Naive thymus-derived CD4-positive, alpha-beta T cell (primary cell): ENCODE measurements at places on chromosomes 7 and 10. TPM values are rescaled to one million over a fixed set of nuclear protein-coding genes. Genes with fewer than 3 reads are reported as not detected.

Gene GPR37
- not detected for total RNA-seq

Gene PWWP2B
- total RNA-seq, result 11.5 TPM

Gene TECTB
- total RNA-seq, result not detected

Gene ANKRD1
- not detected in 2 replicates for total RNA-seq

Gene WNT2
- not detected for total RNA-seq

Gene TUBB8
- not detected in 2 replicates for total RNA-seq

Gene SPAM1
- total RNA-seq, result not detected

Gene FAM237B
- total RNA-seq, result not detected

Gene GIMAP4
- 412 TPM for total RNA-seq

Gene ASB13
- 18.3 TPM for total RNA-seq

DNA sequence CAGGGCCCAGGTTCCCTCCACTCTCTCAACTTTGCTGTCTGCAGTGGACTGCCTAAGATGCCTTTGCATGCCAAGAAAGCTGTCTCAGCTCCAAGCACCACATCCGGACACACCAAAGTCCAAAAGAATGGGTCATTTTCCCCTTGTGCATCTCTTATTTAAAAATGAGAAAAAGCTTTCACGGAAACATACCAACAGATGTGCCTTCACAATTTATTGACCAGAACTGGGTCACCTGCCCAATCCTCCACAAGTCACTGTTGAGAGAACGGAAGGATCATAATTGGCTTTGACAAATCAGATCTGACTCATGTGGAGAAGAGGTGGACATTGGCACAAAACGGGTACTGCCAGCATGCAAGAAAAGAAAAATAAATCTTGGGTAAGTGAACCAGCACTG is 258.3 kb downstream of the SNX13 start:
- no peaks in the 10 kb centered on the region for H3K36me3 ChIP-seq
- no peak overlapping the region for H3K4me3 ChIP-seq
- H3K27ac ChIP-seq, result no peak overlapping the region

DNA sequence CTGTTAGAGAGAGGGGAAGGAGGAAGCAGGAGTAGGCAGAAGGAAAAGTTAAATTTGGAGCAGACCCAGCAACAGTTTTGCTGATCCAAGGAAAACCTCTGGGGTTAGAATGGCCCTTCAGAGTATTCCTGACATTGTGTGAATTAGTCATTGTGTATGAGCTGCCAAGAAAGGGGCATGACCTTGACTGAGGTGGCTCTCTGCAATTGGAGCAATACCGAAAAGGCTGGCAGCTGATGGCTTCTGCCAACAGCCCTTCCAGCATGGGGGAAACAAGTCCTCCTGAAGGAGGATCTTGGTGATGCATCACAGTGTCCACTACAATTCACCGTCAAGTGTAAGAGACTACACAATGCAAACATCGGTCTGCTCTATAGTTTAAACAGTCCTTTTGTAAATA is 20.6 kb upstream of the WASL start:
- H3K4me3 ChIP-seq, result no peak overlapping the region
- no peaks in the 10 kb centered on the region for H3K4me1 ChIP-seq
- H3K27me3 ChIP-seq, result no peaks in the 10 kb centered on the region
- H3K27ac ChIP-seq, result no peak overlapping the region
- DNase-seq, result no peak

GRCh38 chr10:74977913-74978847 is 133.3 kb upstream of the SAMD8 start:
- peaks cover 32% of the 10 kb centered on the region for H3K36me3 ChIP-seq
- peaks cover 13% of the 10 kb centered on the region for H3K4me1 ChIP-seq
- H3K27me3 ChIP-seq, result no peaks in the 10 kb centered on the region
- H3K27ac ChIP-seq, result no peak overlapping the region

- no peak for DNase-seq
- H3K27ac ChIP-seq, result no peak overlapping the region
- H3K4me1 ChIP-seq, result no peaks in the 10 kb centered on the region
Observed at GRCh38 chr10:66455304-66455703, 470.5 kb upstream of the LRRTM3 start.

GRCh38 chr10:6729861-6730344 is 149.8 kb upstream of the PRKCQ start:
- no peak overlapping the region for H3K27ac ChIP-seq
- no peaks in the 10 kb centered on the region for H3K36me3 ChIP-seq
- H3K4me3 ChIP-seq, result no peak overlapping the region
- DNase-seq, result no peak

GRCh38 chr10:103125323-103126267 is 67.5 kb downstream of the NT5C2 start:
- DNase-seq, result no peak
- H3K27me3 ChIP-seq, result no peaks in the 10 kb centered on the region
- H3K36me3 ChIP-seq, result no peaks in the 10 kb centered on the region
- H3K27ac ChIP-seq, result no peak overlapping the region

DNA sequence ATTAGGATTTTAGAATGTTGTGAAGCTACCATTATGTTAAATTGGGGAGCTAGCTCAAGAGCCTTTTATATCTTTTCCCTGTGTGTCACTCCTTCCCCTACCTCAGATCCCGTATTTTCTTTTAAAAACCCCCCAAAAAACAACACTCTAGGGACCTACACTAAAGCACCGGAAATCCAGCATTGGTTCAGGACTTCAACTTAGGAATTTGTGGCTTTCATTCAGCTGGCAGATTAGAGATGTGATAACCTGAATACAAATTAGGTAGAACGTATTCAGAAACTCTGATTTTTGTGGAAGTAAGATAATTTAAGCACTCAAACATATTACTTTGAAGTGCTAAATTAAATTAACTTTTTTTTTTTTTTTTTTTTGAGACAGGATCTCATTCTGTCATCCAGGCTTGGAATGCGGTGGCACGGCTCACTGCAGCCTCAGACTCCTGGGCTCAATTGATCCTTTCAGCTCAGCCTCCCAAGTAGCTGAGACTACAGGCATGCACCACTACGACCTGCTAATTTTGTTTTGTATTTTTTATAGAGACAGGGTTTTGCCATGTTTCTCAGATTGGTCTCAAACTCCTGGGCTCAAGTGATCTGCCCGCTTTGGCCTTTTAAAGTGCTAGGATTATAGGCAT is 6.8 kb downstream of the TBC1D12 start:
- no peaks in the 10 kb centered on the region for H3K4me1 ChIP-seq
- DNase-seq, result no peak
- no peak overlapping the region for H3K27ac ChIP-seq

- H3K27me3 ChIP-seq, result no peaks in the 10 kb centered on the region
- H3K27ac ChIP-seq, result no peak overlapping the region
- H3K4me1 ChIP-seq, result no peaks in the 10 kb centered on the region
- no peak overlapping the region for H3K4me3 ChIP-seq
Observed at GRCh38 chr7:156089222-156089621, 277.0 kb upstream of the SHH start.

DNA sequence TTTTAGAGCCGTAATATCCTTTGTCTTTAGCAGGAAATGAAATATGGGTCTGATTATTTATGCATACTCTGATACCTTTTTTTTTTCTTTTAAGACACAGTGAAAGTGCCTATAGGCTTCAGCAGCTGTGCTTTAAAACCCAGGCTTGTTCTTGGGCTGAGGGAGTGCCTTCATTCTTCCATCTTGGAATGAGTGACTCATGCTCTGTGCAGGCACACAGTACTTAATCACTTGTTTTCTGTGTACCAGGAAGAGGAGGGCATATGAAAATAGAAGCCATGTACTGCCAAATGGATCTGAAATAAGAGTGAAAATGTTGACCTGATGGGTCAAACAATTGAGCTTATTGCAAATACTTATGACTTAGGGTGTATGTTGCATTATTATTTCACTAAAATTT is 12.0 kb downstream of the INPP5F start:
- H3K4me1 ChIP-seq, result peaks cover 6% of the 10 kb centered on the region
- no peaks in the 10 kb centered on the region for H3K36me3 ChIP-seq
- no peak overlapping the region for H3K4me3 ChIP-seq
- H3K27me3 ChIP-seq, result no peaks in the 10 kb centered on the region
- H3K27ac ChIP-seq, result no peak overlapping the region

GRCh38 chr7:39816462-39817060 is 133.5 kb upstream of the CDK13 start:
- DNase-seq, result no peak
- H3K4me3 ChIP-seq, result no peak overlapping the region
- no peak overlapping the region for H3K27ac ChIP-seq
- no peaks in the 10 kb centered on the region for H3K36me3 ChIP-seq

GRCh38 chr10:63765126-63765525 is 243.9 kb downstream of the REEP3 start:
- DNase-seq, result no peak
- H3K27ac ChIP-seq, result no peak overlapping the region
- no peak overlapping the region for H3K4me3 ChIP-seq
- no peaks in the 10 kb centered on the region for H3K4me1 ChIP-seq
- H3K36me3 ChIP-seq, result no peaks in the 10 kb centered on the region

DNA sequence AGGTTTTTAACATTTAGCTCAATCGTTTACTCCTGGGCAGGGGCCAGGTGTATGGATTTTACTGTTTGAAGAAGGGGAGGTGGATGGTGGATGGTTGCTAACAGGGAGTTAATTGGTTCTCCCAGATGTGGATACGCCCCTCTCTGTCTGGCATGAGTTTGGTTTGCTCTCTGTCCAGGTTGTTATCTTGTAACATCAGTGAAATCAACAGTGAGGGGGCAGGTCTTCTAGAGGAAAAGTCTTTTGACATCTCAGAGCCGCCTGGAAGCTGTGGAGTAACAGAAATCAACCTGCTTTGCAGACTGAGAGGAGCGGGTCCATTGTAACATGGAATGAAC is 243.4 kb downstream of the MGMT start:
- no peaks in the 10 kb centered on the region for H3K27me3 ChIP-seq
- no peaks in the 10 kb centered on the region for H3K36me3 ChIP-seq
- no peak overlapping the region for H3K4me3 ChIP-seq
- H3K4me1 ChIP-seq, result no peaks in the 10 kb centered on the region
- DNase-seq, result no peak

- no peaks in the 10 kb centered on the region for H3K27me3 ChIP-seq
- H3K4me3 ChIP-seq, result no peak overlapping the region
- DNase-seq, result no peak
- H3K36me3 ChIP-seq, result no peaks in the 10 kb centered on the region
Observed at GRCh38 chr10:59388671-59388976, 26.3 kb upstream of the FAM13C start.

- no peak overlapping the region for H3K27ac ChIP-seq
- no peak overlapping the region for H3K4me3 ChIP-seq
- H3K4me1 ChIP-seq, result no peaks in the 10 kb centered on the region
- DNase-seq, result no peak
- H3K27me3 ChIP-seq, result no peaks in the 10 kb centered on the region
Observed at GRCh38 chr7:142657376-142657775, 91.9 kb upstream of the PRSS1 start.

DNA sequence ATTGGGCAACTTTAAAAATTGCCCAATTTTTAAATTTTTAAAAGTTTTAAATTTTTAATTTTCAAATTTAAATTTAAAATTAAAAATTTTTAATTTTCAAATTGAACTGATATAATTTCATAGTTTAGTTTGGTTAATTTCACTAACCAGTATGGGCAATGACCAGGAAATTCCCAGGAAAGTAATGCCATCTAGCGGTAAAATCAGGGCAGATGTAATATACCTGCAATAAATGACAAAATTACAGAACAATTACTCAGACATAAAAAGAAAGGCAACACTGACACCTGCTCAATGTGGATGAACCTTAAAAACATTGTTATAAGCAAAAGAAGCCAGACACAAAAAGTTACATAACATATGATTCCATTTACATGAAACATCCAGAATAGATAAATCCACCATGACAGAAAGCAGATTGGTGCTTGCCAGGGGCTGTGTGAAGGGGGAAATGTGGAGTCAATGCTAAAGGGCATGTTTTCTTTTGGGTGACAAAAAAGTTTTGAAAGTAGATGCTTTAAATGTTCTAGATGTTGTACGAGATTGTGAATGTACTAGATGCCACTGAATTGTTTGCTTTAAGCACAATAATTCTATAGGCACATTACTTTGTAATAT is 28.6 kb upstream of the SLC16A12 start:
- H3K4me1 ChIP-seq, result no peaks in the 10 kb centered on the region
- no peak overlapping the region for H3K27ac ChIP-seq
- H3K27me3 ChIP-seq, result no peaks in the 10 kb centered on the region
- no peak for DNase-seq
- no peak overlapping the region for H3K4me3 ChIP-seq
- H3K36me3 ChIP-seq, result no peaks in the 10 kb centered on the region

DNA sequence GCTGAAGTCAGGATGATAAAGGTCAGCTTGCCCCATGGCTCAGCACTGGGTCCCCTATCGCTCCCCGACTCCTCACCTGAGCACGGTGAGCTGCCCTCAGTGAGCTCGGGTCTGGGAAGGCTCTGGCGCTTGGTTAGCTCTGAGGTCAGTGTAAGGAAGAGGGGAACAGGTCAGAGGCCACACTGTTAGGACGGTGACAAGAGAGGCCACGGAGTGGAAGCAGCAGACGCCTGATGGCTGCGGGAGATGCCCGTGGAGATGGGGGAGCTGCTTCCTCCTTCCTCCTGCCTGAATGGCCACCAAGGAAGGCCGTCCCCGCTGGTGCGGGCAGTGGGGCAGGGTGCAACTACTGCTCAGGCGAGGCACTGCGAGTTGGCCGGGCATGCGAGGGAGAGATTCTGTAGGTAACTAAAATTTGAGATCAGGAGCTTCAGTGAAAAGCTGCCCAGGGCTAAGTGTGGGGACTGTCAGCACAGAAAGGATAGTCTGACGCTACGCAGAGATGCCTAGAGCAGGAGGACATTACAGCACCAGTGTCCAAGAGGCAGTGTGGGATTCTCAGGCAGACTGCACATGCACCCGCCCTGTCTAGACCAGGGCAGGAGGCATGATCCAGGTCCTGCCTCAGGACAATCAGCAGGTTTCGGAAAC is 231.3 kb upstream of the GRB10 start:
- no peaks in the 10 kb centered on the region for H3K36me3 ChIP-seq
- H3K4me1 ChIP-seq, result no peaks in the 10 kb centered on the region
- no peak for DNase-seq
- H3K27me3 ChIP-seq, result no peaks in the 10 kb centered on the region

- H3K27me3 ChIP-seq, result no peaks in the 10 kb centered on the region
- peaks cover 27% of the 10 kb centered on the region for H3K4me1 ChIP-seq
- DNase-seq, result no peak
- no peak overlapping the region for H3K4me3 ChIP-seq
- peaks cover 11% of the 10 kb centered on the region for H3K36me3 ChIP-seq
Observed at GRCh38 chr7:87155788-87156187, 3.5 kb downstream of the DMTF1 start.

DNA sequence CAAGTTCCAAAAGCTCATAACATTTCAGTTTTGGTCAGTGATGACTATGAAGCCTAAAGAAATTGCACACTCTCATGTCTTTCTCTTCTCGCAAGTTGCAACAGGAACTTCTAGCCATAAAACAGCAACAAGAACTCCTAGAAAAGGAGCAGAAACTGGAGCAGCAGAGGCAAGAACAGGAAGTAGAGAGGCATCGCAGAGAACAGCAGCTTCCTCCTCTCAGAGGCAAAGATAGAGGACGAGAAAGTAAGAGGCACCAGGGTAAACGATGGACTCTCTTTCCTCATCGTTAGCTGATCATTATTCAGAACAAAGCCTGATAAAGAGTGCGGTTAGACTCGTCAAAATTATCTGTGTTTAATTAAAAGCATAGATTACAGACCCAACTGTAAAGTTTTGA is 94.7 kb downstream of the HDAC9 start:
- H3K4me1 ChIP-seq, result no peaks in the 10 kb centered on the region
- no peaks in the 10 kb centered on the region for H3K36me3 ChIP-seq
- DNase-seq, result no peak
- H3K27me3 ChIP-seq, result no peaks in the 10 kb centered on the region

GRCh38 chr10:126432507-126432906 is 44.2 kb upstream of the ADAM12 start:
- H3K27ac ChIP-seq, result no peak overlapping the region
- H3K36me3 ChIP-seq, result no peaks in the 10 kb centered on the region
- DNase-seq, result no peak
- H3K4me3 ChIP-seq, result no peak overlapping the region
- H3K27me3 ChIP-seq, result no peaks in the 10 kb centered on the region

- peaks cover 34% of the 10 kb centered on the region for H3K4me1 ChIP-seq
- no peaks in the 10 kb centered on the region for H3K36me3 ChIP-seq
- DNase-seq, result no peak
- no peaks in the 10 kb centered on the region for H3K27me3 ChIP-seq
- H3K4me3 ChIP-seq, result no peak overlapping the region
Observed at GRCh38 chr7:157347217-157347904, 10.6 kb downstream of the DNAJB6 start.
